ENCODE measurements at places on chromosomes 6 and 20.

DNA sequence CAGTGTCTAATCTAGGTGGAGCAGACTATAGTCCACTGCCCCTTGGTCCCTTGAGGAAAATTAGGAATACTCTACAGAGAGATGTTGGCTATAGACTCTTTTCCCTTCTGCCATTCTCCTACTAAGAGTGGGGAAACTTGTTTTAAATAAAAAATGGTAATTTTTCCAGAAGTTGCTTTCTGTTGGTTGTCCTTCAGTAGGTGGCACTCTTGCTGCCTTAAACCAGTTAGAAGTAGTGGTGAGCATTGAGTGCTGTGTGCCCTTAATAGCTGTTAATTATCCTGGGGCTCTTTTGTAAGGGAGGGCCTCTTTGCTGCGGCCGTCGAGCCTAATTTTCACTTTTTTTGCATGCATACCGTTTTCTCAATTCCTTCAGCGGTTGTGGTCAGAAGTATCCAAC lies 2.8 kb downstream of the CMTR1 start:
- H3K4me1 ChIP-seq, result peaks cover 18% of the 10 kb centered on the region
- no peaks in the 10 kb centered on the region for H3K27me3 ChIP-seq
- peaks cover 38% of the 10 kb centered on the region for H3K36me3 ChIP-seq
- H3K27ac ChIP-seq, result no peak overlapping the region
- no peak for DNase-seq

DNA sequence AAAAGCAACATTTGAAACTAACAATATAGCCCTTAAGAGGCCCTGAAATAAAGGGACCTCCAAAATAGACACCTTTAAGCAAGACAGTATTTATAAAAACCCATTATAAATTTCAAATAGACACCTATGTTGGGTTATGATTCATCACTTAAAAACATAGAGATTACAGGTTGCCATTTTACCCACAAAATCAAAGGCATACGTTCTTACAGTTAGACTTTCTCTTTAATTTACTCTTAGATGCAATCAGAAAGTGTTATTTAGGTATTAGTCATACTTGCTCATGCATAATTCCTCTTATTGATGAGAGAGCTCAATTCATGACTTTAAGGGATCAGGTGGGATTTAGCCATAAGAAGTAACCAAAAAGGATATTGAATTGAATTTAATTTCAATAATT lies 51.5 kb upstream of the TMEM200A start:
- no peaks in the 10 kb centered on the region for H3K36me3 ChIP-seq
- no peak for DNase-seq
- no peak overlapping the region for H3K4me3 ChIP-seq
- no peak overlapping the region for H3K27ac ChIP-seq
- H3K27me3 ChIP-seq, result no peaks in the 10 kb centered on the region

DNA sequence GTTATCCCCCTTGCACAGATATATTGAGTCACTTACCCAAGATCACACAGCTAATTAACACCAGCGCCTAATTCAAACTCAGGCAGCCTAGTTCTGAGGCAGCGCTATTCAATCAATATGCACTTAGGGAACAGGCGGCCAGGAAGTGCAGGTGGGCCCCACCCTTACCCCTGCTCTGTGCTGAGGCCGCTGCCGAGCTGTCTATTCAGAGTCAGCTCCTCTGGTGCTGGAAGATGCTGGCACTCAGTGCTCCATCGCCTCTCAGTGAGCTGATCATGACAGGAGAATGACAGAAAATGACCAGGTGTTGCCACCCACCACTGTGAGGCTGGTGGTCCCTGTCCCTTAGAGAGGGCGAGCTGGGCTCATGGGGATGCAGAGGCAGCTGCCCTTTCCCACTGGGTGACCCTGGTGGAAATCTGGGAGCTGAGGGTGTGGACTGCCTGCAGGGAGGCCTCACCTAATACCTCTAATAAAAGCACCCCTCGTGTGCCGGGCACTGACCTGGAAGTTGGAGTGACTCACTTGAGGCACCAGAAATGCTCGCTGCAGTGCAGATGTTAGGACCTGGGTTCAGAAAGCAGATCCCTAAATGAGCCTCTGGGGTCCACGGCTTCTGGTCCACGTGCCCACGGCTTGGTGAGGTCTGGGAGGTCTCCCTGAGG lies 42.5 kb upstream of the CD93 start:
- H3K36me3 ChIP-seq, result no peaks in the 10 kb centered on the region
- no peaks in the 10 kb centered on the region for H3K27me3 ChIP-seq
- DNase-seq, result peak; percentile 12
- H3K4me1 ChIP-seq, result peaks cover 45% of the 10 kb centered on the region

DNA sequence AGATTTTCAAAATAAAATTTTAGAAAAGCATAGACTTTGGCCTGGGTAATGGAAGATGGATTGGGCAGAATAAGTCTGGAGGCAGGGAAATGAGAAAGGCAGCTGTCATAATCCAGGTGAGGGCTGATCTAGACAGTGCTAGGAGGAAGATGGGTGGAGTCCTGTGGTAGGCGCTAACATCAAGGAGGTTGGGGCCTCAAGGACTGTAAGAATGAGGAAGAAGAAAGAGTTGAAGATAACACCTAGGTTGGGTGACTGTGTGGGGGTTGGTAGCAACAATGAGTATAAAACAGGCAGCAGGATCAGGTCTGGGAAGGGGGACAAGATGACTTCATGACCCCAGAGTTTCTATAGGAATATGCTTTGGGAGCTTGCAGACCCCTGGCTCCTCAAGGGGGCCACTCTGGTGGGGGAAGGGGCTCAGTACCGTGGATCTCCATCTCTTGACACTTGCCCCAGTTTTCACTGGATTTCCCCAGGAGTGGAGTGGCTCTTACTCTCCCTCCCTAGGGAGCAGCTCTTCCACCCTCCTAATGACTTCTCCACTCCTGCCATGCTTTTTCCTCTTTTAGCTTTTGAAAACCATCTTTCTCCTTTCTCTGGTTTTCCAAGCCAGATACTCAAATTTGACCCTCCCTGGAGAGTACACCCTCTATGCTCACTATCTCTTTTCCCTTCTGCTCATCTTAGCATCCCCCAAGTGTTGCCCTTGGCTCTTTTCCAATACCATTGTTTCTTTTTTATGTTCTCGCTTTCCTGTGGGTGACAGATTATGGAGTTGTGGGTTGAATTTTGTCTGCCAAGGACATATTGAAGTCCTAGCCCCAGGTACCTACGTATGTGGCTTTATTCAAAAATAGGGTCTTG lies 14.8 kb downstream of the TRIM31 start:
- H3K36me3 ChIP-seq, result no peaks in the 10 kb centered on the region
- no peak overlapping the region for H3K4me3 ChIP-seq
- DNase-seq, result no peak
- peaks cover 38% of the 10 kb centered on the region for H3K27me3 ChIP-seq

DNA sequence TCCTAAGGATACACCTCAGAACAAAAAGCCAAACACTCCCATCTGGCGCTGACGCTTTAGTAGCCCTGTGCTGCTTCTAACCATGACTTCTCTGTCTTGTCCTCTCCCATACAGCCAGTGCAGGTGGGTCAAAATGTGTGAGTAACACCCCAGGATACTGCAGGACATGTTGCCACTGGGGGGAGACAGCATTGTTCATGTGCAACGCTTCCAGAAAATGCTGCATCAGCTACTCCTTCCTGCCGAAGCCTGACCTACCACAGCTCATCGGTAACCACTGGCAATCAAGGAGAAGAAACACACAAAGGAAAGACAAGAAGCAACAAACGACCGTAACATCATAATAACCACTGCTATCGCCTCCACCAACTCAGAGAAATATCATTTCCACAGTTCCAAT lies 1.4 kb downstream of the DEFB132 start:
- H3K27ac ChIP-seq, result no peak overlapping the region
- H3K4me1 ChIP-seq, result no peaks in the 10 kb centered on the region
- DNase-seq, result no peak
- H3K4me3 ChIP-seq, result no peak overlapping the region
- no peaks in the 10 kb centered on the region for H3K27me3 ChIP-seq

DNA sequence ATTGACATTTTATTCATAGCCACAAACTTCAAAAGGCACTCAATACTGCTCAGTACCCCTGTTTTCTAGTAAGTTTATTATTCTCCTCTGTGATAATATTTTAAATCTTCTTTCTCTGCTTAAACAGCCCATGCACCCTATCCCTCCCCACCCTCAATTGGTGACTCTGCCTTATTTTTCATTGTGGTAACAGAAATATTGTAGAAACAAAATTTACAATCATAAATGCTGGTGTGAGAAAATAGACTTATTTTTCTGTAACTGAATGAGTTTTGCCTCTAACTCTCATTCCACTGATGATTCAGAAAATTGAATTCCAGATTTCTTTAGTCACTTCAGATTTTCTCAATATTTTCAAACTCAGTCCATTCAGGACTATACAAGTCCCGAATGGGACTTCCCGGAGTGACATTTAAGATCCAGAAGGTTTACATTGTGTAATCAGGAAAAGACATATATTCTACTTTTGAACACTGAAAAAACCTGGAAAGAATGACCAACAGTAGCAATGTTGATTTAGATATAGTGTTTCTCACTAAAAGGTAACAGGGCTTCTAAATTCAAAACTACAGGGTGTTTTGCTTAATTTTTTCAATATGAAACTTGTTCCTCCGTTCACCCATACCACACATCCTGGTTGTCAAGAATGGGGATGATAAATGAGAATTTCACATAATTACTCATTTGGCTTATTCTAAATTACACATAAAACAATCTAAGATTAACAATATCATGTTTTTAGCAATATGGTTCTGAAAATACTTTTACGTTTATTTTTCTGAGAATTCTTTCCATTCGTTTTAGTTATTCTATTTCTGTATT lies 34.8 kb upstream of the UST start:
- no peak overlapping the region for H3K4me3 ChIP-seq
- no peaks in the 10 kb centered on the region for H3K36me3 ChIP-seq
- H3K27me3 ChIP-seq, result no peaks in the 10 kb centered on the region
- H3K27ac ChIP-seq, result no peak overlapping the region

DNA sequence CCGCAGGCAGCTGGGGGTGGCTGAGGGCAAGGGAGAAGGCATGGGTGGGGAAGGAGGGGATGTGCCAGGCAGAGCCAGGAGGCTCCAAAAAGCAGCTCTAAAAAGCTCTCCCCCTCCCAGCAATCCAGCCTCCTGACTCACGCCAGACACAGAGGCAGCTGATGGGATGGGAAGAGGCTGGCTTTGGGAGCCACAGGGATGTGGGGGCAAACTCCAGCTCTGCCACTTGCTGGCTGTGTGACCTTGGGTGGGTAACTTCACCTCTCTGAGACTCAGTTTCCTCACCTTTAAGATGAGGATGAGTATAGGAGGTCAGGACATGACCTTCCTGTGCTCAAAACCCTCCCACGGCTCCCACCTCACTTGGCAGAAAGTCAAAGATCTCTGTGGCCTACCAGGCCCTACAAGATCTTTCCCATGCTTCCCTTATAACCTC lies 148.9 kb downstream of the CEBPB start:
- peaks cover 7% of the 10 kb centered on the region for H3K27me3 ChIP-seq
- H3K36me3 ChIP-seq, result no peaks in the 10 kb centered on the region
- H3K4me3 ChIP-seq, result no peak overlapping the region
- DNase-seq, result no peak
- H3K27ac ChIP-seq, result peak overlapping the region; percentile 14
- H3K4me1 ChIP-seq, result peaks cover 41% of the 10 kb centered on the region

DNA sequence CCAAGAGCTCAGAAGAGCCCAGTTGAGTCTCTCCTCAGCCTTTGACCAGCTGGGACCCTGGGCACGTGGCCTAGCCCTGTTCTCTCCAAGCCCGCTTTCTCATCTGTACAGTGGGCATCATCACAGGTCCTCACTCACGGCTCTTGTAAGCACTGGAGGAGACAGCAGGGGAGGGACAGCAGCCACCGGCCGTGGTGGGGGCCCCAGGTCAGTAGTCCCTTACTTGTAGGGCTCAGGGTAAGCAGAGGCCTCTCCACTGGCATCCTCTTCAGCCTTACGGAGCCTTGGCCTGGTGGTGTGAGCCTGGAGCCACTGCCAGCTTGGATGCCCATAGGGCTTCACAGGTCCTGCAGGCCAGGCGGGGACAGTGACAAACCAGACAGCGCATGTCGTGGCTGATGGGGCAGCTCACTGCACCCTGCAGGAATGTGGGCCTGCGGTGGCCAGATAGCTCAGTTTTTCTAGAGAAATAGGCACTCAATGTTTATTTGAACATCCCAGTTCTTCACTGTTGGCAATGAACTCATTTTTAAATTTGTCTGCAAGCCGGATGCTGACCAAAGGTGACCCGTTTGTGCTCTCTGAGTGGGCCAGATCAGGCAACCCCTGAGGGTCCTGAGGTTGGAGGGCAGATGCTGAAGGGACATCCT lies 65.1 kb downstream of the ADNP start:
- no peaks in the 10 kb centered on the region for H3K36me3 ChIP-seq
- no peaks in the 10 kb centered on the region for H3K4me1 ChIP-seq
- DNase-seq, result no peak
- no peak overlapping the region for H3K27ac ChIP-seq

Measured in natural killer cell (primary cell).